ENCODE measurements at places on chromosomes 5 and 9.

DNA sequence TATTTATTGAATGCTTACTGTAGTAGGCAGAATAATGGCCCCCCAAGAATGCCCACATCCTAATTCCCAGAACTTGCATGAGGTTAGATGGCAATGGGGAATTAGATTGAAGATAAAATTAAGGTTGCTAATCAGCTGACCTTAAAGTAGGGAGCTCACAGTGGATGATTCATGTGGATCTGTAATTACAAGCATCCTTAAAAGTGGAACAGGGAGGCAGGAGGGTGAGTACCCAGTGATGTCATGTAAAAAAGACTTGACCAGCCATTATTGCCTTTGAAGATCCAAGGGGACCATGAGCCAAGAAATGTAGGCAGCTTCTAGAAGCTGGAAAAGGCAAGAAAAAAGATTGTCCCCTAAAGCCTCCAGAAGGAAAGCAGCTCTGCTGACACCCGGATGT lies 71.4 kb downstream of the GABBR2 start:
- no peak for DNase-seq

DNA sequence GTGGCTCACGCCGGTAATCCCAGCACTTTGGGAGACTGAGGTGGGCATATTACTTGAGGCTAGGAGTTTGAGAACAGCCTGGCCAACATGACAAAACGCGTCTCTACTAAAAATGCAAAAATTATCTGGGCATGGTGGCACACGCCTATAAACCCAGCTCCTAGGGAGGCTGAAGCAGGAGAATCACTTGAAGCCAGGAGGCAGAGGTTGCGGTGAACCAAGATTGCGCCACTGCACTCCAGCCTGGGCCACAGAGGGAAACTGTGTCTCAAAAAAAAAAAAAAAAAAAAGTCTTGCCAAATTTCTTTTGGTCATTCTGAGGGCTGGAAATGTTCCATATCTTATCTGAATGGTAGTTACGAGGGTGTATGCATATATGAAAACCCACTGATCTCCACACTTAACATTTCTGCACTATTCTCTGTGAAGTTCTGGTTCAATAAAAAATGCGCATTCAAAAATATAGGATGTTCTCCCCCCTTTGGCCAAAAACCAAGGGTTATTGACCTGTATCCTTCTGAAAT lies 13.5 kb upstream of the NIPAL4 start:
- no peak for DNase-seq

DNA sequence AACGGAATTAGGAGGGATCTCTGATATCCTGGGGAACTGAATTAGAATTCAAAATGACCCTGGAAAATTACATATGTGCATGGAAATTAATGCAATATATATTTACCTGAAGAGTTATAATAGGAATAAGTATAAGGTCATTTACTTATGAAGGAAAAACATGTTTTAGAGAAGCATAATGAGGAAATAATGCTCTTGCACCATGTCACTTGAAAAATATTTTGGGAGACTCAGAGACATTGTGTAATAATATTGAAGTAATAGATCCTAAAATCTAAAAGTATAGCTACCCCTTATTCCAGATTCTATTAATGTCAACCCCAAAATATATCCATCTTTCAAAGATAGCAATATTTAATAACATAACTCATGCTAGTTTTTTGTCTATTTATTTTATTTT lies 28.4 kb downstream of the SPZ1 start:
- DNase-seq = no peak

DNA sequence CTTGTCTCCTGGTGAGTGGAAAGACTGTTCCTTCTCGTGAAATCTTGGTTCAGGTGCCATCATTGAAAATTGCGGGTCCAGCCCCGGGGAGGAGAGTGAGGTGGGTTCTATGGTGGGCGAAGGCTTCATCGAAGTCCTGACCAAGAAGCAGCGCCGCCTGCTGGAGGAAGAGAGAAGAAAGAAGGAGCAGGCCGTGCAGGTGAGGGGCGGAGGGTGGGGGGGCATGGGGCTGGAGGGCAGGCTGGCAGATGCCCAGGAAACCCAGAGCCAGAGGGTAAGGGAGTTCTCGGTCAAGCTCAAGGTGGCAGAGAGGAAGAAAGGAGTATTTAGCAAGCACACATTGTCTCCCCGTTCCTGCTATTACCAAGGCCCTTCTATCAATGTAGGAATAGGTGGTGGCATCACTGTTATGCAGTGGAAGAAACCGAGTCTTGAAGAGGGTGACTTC lies 24.3 kb upstream of the POMT1 start:
- DNase-seq = no peak

- no peak for DNase-seq
These were observed 213.4 kb downstream of the PLK2 start for GRCh38 chr5:58246461-58246944.

DNA sequence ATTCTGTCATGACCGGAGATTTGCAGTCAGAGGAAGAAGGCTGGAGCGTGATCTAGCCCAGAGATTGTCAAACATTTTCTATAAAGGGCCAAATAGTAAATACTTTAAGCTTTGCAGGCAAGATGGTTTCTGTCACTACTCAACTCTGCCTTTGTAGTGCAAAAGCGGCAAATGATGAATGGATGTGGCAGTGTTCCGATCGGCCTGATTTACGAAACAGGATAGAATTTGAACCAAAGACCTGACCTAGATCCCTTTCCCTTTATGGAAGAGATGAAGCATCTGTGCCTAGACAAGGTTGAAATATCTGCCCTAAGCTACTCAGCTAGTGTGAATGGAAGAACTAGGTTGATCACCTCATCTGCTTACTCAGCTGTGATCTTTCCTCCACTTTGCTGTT lies 209.5 kb downstream of the YTHDC2 start:
- DNase-seq = no peak

- DNase-seq = no peak
These were observed 34.3 kb upstream of the NR3C1 start for GRCh38 chr5:143437666-143438273.

DNA sequence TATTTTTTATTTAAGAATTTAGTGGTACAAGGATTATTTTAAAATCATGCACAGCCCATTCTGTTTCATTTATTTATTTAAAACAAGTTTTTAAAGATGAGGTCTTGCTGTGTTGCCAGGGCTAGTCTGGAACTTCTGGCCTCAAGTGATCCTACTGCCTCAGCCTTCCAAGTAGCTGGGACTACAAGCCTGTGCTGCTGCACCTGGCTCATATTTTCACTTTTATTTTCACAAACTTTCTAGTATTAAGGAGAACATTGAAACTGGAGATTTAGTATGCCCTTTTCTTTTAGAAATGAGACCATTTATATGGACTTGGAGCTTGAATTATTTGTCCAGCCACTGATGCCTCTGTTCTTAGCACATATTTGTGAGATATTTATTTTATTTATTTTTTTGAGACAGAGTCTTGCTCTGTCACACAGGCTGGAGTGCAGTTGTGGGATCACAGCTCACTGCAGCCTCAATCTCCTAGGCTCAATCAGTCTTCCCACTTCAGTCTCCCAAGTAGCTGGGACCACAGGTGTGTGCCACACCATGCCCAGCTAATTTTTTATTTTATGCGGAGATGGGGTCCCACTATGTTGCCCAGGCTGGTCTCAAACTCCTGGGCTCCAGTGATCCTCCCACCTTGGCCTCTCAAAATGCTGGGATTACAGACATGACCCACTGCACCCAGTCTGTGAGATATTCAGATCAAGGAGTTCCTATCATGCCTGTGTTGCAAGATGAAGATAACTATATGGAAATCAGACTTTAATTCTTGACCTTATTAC lies 7.4 kb downstream of the DMXL1 start:
- DNase-seq = no peak

DNA sequence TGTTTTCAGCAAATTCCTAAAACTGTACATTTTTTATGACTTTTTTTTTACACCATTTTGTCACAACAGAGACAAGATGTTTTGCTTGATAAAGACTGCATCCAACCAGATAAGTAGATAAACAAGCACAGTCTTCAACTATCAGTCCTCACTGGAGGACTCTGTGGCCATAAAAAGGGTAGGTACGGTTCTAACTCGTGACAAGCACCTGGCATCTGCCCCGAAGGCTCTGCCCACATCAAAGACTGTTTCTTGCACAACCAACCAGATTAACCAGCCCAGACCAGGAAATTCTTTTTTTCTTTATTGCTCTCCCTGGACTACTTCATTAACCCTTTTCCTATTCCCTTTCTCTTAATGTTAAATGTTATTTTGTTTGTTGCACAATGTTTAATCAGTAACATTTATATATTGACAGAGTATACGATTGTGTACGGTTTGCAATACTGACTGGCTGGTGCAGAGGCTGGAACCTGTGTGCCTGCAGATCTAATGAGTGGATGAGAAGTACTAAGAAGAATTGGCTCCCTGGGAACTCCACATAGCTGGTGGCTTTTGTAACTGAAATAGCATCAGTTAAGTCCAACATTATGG lies 74.1 kb downstream of the SERINC5 start:
- no peak for DNase-seq

DNA sequence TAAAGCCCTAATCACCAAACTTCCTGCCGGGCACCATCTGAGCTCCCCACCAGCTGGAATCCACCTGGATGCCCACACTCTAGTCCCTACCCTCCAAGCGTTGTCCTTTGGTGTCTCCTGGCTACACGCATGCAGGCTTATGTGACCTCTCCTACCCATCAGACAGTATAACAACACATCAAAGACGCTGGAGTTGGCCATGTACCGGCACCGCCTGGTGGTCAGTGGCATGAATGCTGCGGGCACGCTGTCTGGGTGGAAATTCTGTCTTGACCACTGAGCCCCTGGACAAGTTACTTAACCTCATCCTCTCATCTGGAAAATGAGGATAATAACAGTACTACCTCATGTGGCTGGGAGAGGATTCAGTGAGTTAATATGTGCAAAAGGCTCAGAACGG lies 23.4 kb upstream of the CORO2A start:
- no peak for DNase-seq

DNA sequence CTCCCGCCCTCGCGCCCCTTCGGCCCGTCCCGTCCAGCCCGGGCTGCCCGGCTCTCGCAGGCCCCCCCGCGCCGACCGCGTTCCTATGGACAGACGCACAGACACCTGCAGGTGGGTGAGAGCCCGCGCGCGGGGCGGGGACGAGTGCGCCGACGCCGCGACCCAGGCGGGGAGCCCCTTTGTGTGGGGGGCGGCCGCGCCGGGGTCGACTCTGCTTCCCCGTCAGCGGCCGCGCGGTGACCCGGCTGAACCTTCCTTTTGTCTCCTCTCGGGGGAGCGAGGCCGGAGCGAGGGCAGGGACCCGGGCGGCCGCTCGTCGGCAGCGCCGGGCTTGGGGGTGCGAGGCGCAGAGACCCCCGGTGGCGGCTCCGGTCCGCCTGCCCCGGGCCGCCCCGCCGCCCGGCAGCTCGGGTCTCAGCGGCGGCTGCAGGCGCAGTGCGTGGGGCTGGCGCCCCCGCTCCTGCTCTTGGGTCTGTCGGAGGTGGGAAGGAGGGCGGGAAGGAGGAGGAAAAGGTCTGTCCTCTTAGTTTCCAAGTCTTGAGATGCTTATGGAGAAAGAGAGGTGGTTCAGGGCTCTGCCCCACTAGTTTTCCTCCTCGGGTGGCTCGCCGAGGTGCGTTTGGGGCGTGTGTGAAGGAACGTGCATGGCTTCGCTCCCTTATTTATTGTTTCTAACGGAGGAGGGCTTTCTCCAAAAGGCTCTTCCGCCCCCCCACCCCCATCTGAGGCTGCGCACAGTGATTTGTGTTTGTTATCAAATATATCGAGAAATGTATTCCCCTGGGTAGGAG lies 576 bp downstream of the KIAA1958 start:
- DNase-seq = no peak

- DNase-seq = peak; percentile 22
These were observed 1.4 kb downstream of the PTGR1 start for GRCh38 chr9:111597852-111598732.

GRCh38 chr9:135061441-135061840 lies 26.0 kb upstream of the OLFM1 start:
- DNase-seq = no peak

GRCh38 chr5:169895926-169896325 lies 84.4 kb downstream of the INSYN2B start:
- no peak for DNase-seq

DNA sequence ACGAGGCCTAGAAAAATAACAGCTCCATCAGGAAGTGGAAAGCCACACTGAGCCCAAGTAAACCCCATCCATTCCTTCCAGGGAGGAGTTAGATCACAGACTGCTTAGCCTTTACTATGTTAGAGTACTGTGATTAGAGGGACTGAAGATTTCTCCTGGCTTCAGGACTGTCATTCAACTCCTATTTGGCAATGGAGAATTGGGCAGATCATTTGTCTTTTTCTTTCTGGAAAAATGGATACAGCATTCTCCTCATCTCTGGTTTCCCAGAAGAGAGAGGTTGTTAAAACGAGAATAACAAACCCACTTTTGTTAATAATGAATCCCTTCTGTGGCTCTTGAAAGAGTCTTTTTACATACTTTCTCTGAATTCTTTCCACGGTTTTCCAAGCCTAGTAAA lies 150.4 kb downstream of the GABRB2 start:
- DNase-seq = no peak

- DNase-seq = no peak
These were observed 497.0 kb downstream of the RAB3C start for GRCh38 chr5:59079622-59080620.

- DNase-seq = no peak
These were observed 317.3 kb upstream of the PDE4D start for GRCh38 chr5:60210810-60211209.

DNA sequence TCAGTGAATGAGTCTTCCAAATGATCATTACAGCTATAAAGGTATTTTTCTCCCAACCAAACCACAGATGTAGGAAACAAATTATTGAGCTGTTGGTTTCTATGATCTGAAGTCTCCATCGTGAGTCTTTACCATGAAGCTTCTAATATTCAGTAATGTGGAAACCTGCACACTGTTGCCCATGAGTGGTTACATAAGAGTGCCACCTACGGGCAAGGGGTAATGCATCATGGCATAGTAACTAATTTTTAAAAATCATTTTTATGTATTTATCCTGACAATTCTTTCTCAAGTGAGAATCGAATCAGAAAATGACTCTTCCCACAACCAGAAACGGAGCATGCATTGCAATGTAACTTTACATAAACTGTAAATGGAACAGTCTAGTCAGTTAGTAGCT lies 282.5 kb upstream of the SMARCA2 start:
- no peak for DNase-seq

- no peak for DNase-seq
These were observed 828.4 kb downstream of the TLR4 start for GRCh38 chr9:118532592-118532991.

GRCh38 chr5:147113967-147114366 lies 120.9 kb upstream of the STK32A start:
- DNase-seq = no peak
